Activated gamma-delta T cell treated with anti-CD3 and anti-CD28 coated beads, Interleukin-2, amount 50 U/mL, for 16 hours (primary cell): ENCODE measurements at places on chromosomes 3 and 15.

DNA sequence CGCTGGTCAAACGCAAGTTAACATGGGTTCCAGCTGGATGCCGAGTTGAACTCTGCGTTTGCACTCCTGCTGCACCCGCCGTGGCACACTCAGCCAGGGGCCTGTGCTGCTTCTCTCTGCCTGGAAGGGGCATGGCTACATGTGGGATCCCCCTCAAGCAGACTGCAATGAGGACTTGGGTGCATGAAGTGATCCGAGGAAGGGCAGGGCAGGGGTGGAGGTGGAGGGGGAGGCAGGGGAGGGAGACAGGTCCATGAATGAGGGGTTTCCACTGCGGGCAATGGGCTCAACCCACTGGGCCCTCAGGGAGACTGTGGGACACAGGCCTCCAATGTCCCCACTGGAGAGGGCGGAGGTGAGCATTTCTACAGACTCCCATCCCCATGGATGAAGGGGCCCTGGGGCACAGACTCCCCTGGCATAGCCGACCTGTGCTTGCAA is 141.6 kb upstream of the MEF2A start:
- no peak for DNase-seq

GRCh38 chr15:28026764-28027713 is 72.1 kb downstream of the OCA2 start:
- no peak for DNase-seq

- no peak for DNase-seq
These were observed 892 bp downstream of the NMD3 start for GRCh38 chr3:161221806-161222600.

DNA sequence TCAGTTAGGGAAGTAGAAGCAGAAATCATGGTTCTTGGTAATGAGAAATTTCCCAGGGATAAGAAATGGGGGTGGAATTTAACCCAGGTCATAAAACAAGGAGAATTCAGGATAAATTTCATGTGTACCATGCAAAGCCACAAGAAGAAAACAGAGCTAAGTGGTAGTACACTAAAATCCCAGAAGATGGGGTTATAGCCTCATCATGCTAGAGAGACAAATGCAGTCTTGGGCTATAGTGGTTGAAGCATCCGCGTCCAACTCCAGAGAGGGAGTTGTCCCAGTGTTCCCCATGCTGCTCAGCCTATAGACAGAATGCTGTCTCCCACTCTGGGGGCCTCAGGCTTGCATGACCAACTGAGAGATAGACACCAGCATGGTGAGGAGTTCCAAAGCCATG is 36.2 kb upstream of the CLRN1 start:
- no peak for DNase-seq

DNA sequence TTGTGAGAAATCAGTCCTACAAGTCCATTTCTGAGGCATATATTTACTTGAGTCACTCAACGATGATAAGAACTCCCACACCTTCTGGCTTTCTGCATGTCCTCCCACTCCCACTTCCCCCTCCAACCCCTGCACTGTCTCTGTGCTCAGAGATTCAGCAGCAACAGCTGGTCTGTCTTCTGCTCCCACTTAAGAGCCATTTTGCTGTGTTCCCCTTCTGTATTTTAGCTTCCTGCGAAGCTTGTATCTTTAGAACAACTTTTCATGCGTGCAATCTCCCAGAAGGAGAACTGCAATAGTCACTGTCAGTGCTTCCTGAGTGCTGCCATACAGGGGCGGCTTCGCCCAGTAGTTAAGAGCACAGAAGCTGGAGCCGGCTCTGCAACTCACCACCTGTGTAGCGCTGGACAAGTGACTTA is 90.0 kb upstream of the SPATA12 start:
- DNase-seq, result no peak

DNA sequence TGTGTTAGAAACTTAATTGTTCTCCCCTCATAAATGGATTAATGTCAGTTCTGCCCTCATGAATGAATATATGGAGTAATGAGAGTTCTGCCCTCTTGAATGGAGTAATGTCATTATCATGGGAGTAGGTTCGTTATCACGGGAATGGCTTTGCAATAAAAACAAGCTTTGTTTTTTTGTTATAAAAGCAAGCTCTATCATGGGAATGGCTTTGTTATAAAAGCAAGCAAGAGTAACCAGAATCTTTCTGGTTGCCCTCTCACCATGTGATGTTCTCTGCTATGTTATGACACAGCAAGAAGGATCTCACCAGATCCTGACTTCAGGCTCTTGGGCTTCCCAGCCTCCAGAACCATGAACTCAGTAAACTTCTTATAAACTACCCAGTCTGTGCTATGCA is 38.4 kb upstream of the UBL7 start:
- no peak for DNase-seq

DNA sequence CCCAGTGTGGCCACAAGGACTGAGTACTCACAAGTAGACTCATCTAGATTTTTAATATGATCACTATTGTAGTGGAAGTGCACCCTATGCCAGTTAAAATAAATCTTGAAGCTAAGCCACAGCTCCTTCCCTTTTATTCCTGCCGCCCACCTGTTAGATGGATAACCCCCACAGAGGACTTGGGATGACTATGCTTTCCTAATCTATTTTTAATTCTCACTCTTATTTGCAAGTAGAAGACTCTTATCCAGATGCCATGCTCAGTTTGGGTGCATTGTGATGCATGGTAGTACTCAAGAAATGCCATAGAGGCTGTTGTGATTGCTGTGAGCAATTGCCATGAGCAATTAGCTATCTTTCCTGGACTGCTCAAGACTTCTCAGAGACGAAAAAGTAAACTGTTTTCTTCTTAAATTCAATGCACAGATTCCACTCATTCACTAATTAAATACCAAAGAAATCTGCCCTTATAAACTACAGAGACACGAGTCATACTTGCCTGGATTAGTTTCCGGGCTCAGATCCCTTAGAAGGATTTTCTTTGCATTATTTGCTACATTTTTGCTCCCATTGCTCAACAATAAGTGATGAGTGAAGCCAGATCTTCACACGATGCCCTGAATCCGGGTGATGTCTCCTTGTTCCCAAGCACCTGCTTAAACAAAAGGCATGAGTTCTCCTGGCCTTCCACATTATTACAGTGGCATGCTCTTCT is 472.1 kb downstream of the SOX2 start:
- DNase-seq, result no peak
